Stimulated activated CD4-positive, alpha-beta T cell treated with anti-CD3 and anti-CD28 coated beads, TNF-alpha, amount 100 ng/mL, for 1 hour (primary cell): ENCODE measurements at places on chromosomes 7 and 10.

- DNase-seq, result no peak
Observed at GRCh38 chr10:88901206-88901983, 21.4 kb downstream of the STAMBPL1 start.

GRCh38 chr7:132138817-132139216 lies 437.5 kb downstream of the PLXNA4 start:
- DNase-seq, result no peak

- DNase-seq, result no peak
Observed at GRCh38 chr7:50608196-50608906, 43.1 kb upstream of the DDC start.

- no peak for DNase-seq
Observed at GRCh38 chr7:48660306-48660870, 264.0 kb upstream of the CDC14C start.

- no peak for DNase-seq
Observed at GRCh38 chr10:114987995-114988394, 50.0 kb downstream of the TRUB1 start.
